Kasumi-1 (cell line): ENCODE measurements at places on chromosomes 2 and 18.

- no peak for DNase-seq
These were observed 19.4 kb downstream of the ANTXR1 start for GRCh38 chr2:69032336-69032735.

DNA sequence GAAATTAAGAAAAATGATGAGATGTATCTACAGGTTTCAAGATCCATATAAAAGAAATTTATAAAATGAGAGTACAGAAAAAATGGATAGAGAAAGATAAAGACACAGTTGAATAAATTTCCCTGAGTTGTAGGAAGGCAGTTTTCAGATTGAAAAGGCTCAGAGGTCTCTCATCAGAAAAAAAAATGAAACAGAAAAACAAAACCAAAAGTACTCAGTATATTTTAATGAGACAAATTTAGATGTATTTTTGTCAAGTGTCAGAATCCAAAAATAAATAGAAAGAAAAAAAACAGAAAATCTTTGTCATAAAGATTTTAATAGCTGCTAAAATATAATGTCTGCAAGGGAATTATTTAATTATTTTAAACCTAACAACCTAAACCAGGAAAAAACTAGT is 520.5 kb downstream of the KCNJ3 start:
- no peak for DNase-seq

GRCh38 chr2:37156071-37156856 is 516 bp downstream of the EIF2AK2 start:
- DNase-seq: peak; percentile 51

GRCh38 chr2:33207151-33207740 is 260.5 kb downstream of the LTBP1 start:
- DNase-seq: no peak

DNA sequence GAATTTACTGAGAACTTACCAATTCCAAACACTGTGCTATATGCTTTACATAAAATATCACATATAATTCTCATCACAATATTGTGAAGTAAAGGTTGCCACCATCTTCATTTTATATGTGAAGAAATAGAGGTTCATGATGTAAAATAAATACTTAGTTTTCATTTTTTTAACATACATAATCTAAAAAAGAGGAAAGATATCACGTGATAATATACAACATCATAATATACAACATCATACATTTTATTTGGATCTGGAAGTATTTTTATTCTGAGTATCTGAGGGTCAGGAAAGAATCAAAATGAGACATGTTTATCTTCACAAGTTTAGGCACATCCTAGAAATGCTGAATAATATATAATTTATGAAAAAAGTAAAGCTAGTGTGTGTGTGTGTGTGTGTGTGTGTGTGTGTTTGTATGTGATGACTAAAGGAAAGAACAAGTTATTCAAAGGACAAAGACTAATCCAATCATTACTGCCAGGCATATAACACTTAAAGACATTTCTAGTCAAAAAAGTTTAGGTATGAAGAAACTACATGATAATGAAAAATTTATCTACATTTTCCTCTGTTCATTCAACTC is 65.5 kb upstream of the ARHGAP15 start:
- DNase-seq: no peak

GRCh38 chr2:219508444-219508734 is 5.9 kb upstream of the ASIC4 start:
- DNase-seq: no peak

DNA sequence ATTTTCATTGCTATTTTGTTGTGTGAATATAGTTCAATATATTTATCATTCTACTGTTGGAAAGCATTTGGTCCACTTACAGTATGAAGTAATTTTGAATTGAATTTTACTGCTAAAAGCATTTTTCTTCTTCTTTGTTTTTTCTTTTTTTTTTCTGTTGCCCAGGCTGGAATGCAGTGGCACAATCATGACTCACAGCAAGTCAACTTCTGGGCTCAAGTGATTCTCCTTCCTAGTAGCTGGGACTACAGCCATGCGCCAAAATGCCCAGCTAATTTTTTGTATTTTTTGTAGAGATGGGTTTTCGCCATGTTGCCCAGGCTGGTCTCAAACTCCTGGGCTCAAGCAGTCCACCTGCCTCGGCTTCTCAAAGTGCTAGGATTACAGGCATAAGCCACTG is 2.4 kb upstream of the ETAA1 start:
- no peak for DNase-seq

- DNase-seq: no peak
These were observed 202.8 kb downstream of the VAPA start for GRCh38 chr18:10116574-10116973.

GRCh38 chr18:26901020-26901419 is 35.5 kb upstream of the AQP4 start:
- DNase-seq: no peak

DNA sequence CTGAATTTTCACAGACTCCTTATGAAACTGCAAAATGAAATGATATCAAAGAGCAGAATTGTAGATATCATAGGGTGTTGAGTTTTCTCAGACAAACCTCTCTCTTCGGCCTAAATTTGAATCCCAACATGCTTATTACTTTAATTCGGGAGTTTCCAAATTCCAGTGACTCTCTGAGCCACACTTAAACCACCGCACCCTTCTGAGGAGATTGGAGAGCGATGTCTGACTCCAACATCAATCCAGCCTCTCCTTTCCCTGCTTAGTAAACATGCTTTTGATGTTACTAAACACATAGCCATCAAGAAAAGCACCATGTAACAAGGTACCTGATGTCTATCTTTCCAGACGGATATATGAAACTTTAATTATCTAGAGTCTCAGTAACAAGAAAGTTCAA is 103.1 kb upstream of the ARHGAP28 start:
- no peak for DNase-seq

GRCh38 chr2:215622837-215623236 is 187.0 kb upstream of the FN1 start:
- DNase-seq: no peak

DNA sequence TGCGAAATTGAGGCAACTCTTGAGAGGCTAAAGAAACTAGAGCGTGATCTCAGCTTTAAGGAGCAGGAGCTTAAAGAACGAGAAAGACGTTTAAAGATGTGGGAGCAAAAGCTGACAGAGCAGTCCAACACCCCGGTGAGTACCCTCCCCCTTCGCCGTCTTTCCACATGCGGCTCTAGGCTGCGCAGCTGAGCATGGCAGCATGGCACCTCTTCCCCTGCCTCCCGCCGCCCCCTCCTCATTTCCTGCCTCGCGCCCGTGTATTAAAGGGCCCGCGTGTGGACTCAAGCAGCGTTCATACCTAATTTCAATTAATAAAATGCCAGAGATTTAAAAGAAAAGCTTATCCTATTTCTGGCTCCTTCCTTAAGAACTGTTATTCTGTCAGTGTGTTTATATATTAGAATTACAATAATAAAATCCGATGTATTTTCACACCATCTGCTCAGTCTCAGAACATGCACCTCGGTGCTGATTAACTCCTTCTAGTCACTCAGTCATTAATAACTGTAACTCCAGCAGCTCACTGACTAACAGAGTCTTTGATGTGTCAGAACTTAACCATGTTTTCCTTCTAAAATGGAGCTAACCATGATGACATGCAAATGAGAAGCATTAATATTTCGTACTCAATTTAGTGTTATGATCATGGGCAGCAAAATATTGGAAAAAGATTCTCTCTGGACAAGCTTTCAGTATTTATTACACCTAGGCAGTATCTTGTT is 137.4 kb upstream of the CDCA7 start:
- no peak for DNase-seq

- no peak for DNase-seq
These were observed 167.4 kb downstream of the SPAG16 start for GRCh38 chr2:213451542-213452239.

- no peak for DNase-seq
These were observed 207.0 kb upstream of the COL3A1 start for GRCh38 chr2:188767176-188767575.

GRCh38 chr2:29014331-29014730 is 33.2 kb downstream of the TOGARAM2 start:
- no peak for DNase-seq

DNA sequence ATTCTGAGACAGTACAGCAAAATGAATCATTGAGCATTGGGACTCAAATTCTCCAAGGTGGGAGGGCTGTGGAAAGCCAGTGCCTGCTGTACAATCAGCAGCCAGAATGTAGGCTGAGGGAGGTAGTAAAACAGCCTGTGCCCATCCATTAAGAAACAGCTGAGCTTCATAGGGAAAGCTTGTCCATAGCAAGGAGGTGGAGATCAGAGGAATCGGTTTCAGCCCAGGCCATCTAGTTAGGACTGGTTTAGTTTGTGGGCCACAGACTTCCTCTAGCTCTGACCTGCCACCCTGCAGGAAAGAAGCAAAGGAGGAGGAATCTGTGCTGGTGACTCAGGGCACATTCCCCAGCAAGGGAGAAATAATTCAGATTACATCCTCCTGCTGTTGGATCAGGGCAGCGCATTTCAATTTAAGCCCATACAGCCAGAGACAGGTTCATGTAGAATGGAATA is 333.4 kb downstream of the SETBP1 start:
- no peak for DNase-seq

GRCh38 chr2:64888591-64889309 is 100.4 kb upstream of the SLC1A4 start:
- no peak for DNase-seq

GRCh38 chr2:161839926-161840325 is 215.7 kb downstream of the SLC4A10 start:
- no peak for DNase-seq

GRCh38 chr18:410047-410455 is 90.5 kb downstream of the COLEC12 start:
- no peak for DNase-seq

- no peak for DNase-seq
These were observed 73.2 kb upstream of the SMAD2 start for GRCh38 chr18:48003426-48004349.

- no peak for DNase-seq
These were observed 101.3 kb upstream of the ITGB6 start for GRCh38 chr2:160301420-160301819.

- DNase-seq: peak; percentile 24
These were observed 1.4 kb downstream of the GFPT1 start for GRCh38 chr2:69385443-69386151.

DNA sequence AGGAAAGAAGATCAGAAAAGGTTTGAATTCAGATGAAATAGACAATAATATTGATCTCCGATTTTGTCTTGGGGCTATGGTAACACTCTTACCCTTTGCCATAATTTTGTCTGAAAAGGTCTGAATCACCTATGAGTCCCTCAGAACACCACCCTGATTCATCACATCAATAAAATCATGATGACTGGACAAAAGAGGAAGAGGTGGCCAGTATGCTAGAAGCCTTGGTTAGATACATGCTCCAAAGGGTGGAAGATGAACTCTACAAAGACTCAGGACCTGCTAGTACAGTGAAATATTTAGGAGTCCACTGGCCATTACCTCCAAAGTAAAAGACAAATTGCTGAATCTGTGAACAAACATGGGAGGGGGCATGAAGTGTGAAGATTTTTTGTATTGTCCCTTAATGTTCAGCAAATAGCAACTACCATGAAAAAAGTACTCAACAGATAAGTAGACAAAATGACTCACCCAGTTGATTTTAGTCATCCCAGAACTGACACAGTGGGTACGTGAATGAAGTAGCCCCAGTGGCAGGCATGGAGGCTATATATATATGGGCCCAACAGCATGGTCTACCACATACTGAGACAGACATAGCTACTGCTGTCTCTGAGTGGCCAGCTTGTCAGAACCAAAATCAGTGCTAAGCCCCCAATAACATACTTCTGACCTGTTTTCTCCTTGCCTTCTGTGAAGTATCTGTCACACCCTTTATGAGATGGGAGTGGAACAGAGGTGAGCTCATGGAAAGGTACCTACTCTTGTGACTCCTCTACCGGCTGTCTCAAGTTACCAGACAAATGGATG is 36.5 kb upstream of the GLS start:
- DNase-seq: no peak

- no peak for DNase-seq
These were observed 145.0 kb upstream of the PELI1 start for GRCh38 chr2:64289251-64289650.
